Cortex of kidney (tissue), 1 donor: ENCODE measurements at places on chromosomes 13 and 19.

- DNase-seq: no peak
Measured at GRCh38 chr13:77118134-77118533, 91.2 kb upstream of the FBXL3 start.

DNA sequence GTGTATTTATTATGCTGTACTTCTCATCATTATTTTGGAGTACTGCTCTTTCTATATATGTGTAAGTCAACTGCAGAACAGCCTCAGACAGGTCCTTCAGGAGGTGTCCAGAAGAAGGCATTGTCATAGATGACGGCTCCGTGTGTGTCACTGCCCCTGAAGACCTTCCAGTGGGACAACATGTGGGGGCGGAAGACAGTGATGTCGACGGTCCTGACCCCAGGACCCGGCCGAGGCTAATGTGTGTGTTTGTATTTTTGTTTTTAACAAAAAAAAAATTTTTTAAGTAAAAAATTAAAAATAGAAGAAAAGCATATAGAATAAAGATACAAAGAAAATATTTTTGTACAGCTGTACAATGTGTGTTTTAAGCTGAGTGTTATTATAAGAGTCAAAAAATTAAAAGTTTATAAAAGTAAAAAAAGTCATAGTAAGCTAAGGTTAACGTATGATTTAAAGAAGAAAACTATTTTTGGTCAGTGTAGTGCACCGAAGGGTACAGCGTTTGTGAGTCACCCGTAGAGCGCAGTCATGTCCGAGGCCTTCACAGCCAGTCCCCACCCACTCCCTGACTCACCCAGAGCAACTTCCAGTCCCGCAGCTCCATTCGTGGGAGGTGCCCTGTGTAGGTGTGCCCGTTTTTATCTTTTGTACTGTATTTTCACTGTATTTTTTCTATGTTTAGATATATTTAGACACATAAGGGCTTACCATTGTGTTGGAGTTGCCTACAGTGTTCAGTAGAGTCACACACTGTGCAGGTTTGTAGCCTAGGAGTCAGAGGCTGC lies 42.2 kb upstream of the SPACA7 start:
- DNase-seq: no peak

GRCh38 chr19:16204005-16204294 lies 6.2 kb downstream of the AP1M1 start:
- DNase-seq: no peak

DNA sequence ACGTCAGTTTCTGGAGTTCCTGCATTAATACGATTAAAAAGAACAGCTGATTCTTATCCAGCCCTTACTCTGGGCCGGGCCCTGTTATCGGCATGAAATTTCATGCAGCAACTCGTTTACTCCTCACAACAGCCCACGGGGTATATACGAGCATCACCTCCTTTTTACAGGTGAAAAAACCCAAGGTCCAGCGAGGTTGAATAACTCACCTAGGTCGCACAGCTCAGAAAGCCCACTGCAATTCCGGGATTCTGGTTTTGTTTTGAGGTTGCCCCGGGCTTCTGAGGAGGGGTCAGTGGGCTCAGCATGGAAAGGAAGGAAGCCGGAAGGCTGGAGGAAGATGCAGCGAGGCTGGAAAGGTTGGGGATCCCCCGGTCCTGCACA lies 577 bp upstream of the ACP7 start:
- DNase-seq: no peak

DNA sequence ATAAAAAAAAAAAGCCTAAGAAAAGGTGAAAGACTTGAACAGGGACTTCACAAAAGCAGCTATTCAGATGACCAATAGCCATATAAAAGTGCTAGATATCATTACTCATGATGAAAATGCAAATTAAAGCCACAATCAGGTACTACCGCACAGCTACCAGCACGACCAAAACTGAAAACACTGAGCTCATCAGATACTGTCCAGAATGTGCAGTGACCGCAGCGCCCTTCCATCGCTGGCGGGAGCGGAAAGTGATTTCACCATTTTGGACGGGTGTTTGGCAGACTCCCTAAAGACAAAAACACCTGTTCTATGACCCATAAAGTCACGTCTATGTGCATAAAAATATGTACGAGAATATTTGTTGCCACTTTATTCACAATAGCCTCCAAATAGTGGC lies 60.7 kb downstream of the SLC6A16 start:
- no peak for DNase-seq

DNA sequence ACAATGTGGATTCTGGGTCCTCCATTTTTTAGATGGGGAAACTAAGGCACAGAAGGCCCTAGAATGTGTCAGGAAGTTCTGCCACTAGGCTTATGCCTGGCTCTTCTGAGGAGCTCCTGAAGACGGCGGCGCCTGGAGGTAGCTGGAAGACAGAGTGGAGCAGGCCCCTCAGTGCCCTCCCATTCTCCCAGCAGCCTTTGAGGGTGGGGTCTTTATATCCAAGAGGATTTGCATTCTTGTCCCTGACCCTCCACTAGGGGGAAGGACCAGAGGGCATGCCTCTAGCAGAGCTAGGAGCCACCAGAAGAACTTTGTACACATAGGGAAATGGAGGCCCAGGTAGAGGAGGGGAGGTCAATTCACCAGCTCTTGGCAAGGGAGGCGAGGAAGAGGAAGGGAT lies 9.4 kb downstream of the CELF5 start:
- DNase-seq: no peak

DNA sequence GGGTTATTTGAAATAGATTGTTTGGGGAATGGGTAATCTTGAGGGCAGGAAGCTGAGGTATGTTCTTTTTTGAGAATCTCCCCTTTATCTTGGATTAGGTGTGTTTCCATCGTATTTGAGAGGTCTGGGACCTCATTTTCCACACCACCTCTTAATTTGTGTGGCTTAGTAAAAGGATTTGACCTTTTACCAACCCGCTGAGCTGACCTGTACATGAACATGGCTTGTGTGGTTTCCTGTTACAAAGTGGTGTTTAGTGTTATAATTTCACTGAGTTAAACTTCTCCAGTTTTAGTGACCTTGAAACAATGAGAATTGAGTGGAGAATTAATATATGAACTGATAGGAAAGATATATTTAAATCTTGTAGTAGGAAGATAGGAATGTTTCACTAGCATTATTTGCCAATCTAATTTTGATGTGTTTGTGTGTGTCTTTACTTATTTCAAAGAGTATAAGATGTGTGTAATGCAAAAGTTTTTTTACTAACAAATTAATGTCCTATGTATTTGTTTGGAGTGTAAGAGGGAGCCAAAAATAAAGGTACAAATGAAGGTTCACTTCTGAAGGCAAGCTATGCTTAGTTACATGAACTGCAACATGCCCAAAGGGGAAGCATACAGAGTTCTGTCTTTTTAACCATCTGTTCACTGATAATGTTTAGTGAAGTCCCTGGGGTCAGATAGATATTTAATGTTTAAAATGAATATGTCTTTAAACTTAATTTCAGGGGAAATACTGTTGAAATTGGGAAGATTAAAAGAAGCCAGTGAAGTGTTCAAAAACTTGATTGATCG lies 17.1 kb downstream of the NAA16 start:
- DNase-seq: no peak

DNA sequence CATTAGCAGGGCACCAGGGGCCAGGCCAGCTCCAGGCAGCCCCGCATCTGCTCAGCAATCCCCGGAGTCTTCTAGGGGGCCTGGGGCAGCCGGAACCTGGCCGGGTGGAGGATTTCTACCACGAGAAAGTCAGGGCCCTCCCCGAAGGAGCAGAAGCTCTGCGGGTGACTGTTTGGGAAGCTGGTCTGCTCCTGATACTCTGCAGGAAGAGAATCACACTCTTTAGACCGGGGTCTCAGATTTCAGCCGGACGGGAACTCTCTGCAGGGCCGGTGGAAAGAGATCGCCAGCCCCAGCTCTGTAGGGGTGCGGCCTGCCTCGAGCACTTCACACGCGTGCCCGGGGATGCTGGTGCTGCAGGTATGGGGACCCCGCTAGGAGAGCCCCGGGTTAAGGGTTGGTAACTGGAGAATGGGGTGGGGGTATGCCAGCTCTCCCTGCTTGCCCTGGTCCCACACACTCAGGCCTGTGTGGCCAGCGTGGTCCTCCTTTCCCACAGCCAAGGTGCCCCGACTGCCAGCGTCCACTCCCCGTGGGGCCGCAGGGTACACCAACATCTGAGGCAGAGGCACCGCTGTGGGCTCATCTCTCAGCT lies 20.1 kb downstream of the RASA3 start:
- no peak for DNase-seq

GRCh38 chr19:34436716-34437115 lies 8.5 kb downstream of the UBA2 start:
- no peak for DNase-seq

DNA sequence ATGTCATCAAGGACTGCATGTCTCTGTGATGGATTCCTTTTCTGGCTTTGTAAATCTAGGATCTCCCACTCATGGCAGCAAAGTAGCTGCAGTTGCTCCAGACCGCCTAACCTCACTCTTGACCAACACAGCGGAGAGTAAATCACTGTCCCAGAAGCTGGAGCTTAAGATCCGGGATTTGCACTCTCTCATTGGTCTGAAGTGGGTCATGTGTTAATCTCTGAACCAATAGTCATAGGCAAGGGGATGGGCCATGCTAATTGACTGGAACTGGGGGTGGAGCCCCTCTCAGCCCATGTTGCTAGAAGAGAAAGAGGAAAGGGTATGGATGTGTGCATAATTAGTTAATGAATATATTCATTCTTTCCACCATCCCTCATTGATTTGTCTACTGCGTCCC lies 34.0 kb downstream of the VAV1 start:
- DNase-seq: no peak

GRCh38 chr13:49996951-49997895 lies at the start of gene TRIM13:
TSS of gene TRIM13 (plus strand) at chr13:49997042. CDS start at chr13:50011941, 14,899 bp downstream.
- DNase-seq: peak; percentile 7

GRCh38 chr13:82747958-82748357 lies 1134.3 kb downstream of the SLITRK1 start:
- DNase-seq: no peak

DNA sequence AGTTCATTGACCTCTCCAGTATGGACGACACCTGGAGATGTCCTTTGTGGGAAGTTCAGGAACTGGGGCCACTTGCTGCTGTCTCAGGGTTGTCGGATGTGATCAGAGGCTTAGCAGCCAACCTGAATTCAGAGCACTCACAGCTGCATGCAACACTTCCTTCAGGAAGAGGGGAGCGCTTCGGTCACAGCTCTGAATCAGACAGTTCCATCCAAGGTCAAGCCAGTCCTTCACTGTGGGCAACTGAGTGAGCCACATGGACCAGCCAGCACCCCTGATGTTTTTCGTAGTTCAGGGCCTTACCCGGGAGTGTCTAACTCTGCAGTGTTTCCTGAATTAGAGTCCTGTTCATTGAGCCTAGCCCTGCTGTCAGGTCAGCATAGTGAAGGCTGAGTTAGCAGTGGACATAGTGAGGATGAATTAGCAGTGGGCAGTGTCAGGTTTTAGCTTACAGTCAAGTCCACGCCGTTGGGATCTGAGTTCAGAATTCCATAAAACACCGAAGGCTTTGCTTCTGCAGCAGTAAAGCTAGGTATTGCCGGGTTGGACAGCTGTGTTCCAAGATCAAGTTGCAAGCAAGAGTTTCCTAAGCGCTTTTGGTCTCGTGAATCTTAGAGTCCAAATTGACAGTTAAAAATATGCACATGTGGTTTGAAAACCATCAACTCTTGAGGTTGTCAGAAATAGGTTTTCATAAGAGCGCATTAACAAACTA lies 5.1 kb downstream of the ZNF555 start:
- DNase-seq: no peak

DNA sequence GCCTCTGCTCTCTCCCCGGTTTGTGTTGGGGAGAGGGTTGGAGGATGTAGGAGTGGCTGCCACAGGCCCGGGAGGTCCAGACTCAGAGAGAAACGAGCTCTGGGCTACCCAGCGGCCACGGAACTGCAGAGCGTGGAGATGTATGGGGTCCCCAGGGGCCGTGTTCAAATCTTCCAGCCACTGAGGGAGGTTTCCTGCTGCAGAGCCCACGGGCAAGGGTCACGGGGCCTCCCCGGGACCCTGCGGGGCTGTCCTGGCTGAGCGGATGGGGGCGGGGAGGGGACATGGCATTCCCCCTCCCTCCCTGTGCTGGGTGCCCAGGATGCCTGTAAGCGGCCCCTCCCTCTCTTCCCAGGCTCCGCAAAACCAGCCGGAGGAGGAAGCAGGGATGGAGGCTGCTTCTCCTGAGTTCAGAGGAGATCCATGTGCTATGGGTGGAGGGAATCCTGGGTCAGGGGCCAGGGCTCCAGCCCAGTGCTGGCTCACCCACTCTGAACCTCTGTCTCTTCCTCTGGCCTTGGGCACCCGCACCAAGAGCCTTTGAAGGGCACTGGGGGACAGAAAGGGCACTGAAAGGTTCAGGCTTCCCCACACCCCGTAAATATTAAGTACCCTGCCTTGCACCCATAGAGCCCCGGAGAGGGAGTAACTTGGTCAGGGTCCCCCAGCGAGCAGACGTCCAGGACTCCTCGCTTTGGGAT lies 22.6 kb downstream of the SMIM24 start:
- DNase-seq: no peak

DNA sequence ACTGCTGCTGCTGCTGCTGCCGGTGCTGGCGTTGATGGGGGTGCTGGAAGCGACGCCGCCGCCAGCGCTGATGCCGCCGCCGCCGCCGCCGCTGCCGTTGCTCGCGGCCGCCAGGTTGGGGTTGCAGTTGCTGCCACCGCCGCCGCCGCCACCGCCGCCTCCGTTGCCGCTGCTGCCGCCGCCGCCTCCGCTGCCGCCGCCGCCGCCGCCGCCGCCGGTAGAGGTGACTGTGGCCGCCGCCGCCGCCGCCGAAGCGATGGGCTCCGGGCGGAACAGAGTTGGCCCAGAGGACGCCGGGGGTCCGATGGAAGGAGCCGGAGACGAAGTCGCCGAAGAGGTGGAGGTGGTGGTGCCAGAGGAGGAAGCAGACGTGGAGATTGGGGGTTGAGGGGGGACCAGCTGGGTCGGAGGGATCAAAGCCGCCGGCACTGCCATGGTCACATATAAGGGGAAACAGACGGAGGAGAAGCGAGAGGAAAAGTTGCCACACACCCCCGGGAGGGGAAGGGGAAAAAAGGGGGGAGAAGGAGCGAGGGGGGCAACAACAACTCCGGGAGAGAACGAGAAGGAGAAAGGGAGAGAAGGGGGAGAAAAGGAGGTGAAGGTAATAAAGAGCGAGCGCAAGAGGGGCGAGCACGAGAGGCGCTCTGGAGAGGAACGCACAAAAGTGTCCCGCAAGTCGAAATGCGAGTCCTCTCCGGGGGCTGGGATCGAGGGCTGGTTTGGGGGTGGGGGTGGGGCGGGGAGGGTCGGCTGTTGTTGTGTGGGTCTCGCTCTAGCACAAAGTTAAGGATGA lies 471 bp downstream of the DACH1 start:
- DNase-seq: no peak

GRCh38 chr19:7251494-7251893 lies 42.7 kb downstream of the INSR start:
- no peak for DNase-seq

DNA sequence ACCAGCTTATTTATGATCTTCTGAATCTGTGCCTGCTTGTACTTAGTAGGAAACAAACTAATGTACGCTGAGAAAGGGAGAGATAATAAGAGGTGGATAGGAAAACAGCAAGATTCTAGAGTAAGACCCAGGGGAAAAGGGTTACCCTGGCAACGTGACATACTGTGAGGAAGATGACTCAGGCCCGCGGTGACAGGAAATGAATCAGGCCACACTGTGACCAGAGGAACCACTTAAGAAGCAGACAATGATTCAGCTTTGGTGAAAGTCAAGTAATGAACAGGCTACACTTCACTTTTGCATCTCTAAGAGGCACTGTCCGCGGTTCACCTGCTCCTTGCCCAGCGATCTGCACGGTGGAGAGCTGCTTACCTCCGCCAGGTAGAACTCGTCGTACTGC lies 158.2 kb downstream of the NALCN start:
- no peak for DNase-seq

- no peak for DNase-seq
Measured at GRCh38 chr13:28590461-28590860, 68.5 kb upstream of the POMP start.

GRCh38 chr19:35689836-35690235 lies 14.5 kb upstream of the ZBTB32 start:
- DNase-seq: no peak

GRCh38 chr13:34864671-34865070 lies 77.4 kb upstream of the NBEA start:
- no peak for DNase-seq
